ENCODE measurements at places on chromosomes 16 and 17. TPM values are rescaled to one million over a fixed set of nuclear protein-coding genes. Genes with fewer than 3 reads are reported as not detected.

CHST4 gene
- total RNA-seq = 0.23 TPM

PDE6G gene
- 1.8 TPM for total RNA-seq

KRTAP1-1 gene
- not detected for total RNA-seq

SAMD14 gene
- total RNA-seq = 0.70 TPM

DNA sequence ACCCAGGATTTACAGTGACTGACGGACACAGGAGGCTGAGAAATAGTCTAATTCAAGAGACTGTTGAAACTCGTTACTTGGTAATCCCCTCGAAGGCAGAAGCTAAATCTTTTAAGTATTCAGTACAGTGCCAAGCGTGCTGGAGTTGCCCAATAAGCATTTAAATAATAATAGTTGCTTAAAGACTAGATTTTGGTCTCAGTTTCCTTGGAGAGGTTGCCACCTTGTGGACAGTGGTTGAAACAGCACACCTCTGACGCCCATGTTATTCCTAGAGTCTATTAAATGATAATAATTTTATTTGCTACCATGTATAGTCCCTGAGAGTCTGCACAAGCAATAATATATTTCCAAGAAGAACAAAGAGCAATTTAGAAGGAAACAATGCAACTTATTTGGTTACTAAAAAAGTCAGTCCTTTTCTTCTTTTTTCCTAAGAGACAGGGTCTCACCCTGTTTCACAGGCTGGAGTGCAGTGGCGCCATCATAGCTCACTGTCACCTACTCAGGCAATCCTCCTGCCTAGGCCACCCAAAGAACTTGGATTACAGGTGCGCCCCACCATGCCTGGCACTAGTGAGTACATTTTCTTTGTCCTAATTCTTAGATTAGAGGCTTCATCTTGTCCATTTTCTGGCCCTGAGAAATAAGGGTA lies 138.0 kb upstream of the NUDT7 start:
- no peak overlapping the region for H3K27ac ChIP-seq
- no peaks in the 10 kb centered on the region for H3K36me3 ChIP-seq
- DNase-seq = no peak
- peaks cover 17% of the 10 kb centered on the region for H3K27me3 ChIP-seq
- H3K4me1 ChIP-seq = no peaks in the 10 kb centered on the region

GRCh38 chr17:15250135-15250860 lies 14.8 kb downstream of the PMP22 start:
- H3K4me1 ChIP-seq = no peaks in the 10 kb centered on the region
- no peak for DNase-seq
- no peak overlapping the region for H3K27ac ChIP-seq
- no peaks in the 10 kb centered on the region for H3K27me3 ChIP-seq

NUP93 gene
- total RNA-seq = 72.4 TPM

GRCh38 chr17:73234736-73235135 lies 26.9 kb downstream of the CPSF4L start:
- H3K4me1 ChIP-seq = peaks cover 20% of the 10 kb centered on the region
- H3K27ac ChIP-seq = no peak overlapping the region
- H3K36me3 ChIP-seq = peaks cover 9% of the 10 kb centered on the region

DNA sequence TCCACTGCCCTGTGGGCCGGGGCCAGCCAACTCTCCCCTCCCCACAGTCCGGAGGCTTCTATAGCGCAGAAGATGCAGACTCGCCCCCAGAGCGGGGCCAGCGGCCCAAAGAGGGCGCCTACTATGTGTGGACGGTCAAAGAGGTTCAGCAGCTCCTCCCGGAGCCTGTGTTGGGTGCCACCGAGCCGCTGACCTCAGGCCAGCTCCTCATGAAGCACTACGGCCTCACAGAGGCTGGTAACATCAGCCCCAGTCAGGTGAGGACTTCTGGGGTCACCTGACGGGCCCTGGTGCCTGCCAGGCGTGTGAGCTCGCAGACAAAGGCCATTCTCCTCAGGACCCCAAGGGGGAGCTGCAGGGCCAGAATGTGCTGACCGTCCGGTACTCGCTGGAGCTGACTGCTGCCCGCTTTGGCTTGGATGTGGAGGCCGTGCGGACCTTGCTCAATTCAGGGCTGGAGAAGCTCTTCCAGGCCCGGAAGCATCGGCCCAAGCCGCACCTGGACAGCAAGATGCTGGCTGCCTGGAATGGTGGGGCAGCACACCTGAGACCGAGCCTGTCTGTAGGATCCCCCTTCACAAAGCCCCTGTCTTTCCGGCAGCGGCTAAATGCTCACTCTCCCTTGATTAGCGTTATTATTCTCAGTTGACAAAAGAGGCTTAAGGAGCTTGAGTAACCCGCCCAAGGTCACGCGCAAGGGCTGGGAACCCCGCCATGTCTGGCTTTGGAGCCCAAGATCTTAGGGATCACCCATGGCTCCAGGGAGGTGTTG lies 3.9 kb downstream of the SPATA20 start:
- no peaks in the 10 kb centered on the region for H3K36me3 ChIP-seq
- H3K27me3 ChIP-seq = peaks cover 14% of the 10 kb centered on the region
- no peak overlapping the region for H3K4me3 ChIP-seq
- H3K4me1 ChIP-seq = peaks cover 18% of the 10 kb centered on the region
- DNase-seq = no peak

- no peak overlapping the region for H3K27ac ChIP-seq
- H3K36me3 ChIP-seq = no peaks in the 10 kb centered on the region
- H3K4me1 ChIP-seq = no peaks in the 10 kb centered on the region
- H3K4me3 ChIP-seq = no peak overlapping the region
- H3K27me3 ChIP-seq = no peaks in the 10 kb centered on the region
Observed at GRCh38 chr16:55698946-55699345, 43.2 kb downstream of the SLC6A2 start.

DNA sequence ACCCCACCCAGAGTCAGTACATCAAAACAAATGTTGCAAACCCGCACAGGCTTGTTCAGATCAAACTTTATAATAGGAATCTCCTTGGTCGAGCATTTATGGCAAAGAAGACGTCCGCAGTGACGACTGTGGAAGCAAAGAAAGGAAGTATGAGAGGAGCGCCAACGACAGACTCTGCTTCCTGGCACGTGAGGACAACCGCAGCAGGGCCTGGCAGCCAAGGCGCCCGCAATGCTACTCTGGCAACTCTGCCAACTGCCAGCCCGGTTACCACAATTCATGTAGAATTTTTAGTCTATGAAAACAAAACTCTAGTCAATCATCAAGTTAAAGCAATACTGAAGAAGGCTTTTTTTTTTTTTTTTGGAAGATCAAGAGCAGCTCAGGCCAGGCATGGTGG lies 24.8 kb downstream of the CYB5D2 start:
- H3K36me3 ChIP-seq = peaks cover 79% of the 10 kb centered on the region
- H3K27me3 ChIP-seq = no peaks in the 10 kb centered on the region
- H3K4me1 ChIP-seq = no peaks in the 10 kb centered on the region
- no peak overlapping the region for H3K27ac ChIP-seq

PIP4K2B gene
- 54.7 TPM for total RNA-seq

- no peaks in the 10 kb centered on the region for H3K36me3 ChIP-seq
- H3K27ac ChIP-seq = no peak overlapping the region
- no peaks in the 10 kb centered on the region for H3K4me1 ChIP-seq
Observed at GRCh38 chr17:71157297-71157696, 963.5 kb upstream of the SOX9 start.

DNA sequence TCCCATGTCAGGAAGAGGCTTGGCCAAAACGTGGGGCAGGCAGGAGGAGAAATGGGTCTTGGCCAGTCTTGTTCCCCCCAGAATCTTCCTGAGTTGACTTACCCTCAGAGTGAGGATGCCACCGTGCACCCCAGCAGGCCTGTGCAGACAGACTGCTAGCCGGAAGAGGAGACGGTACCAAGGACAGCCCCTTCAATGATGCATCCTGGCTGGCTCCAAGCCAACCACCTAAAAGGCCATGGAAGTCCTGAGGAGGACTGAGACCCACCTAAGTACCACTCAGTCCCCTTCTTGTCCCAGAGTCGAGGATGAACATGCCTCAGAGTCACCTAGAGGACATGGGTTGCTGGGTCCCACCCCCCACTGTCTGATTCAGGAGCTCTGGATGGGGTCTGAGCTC lies 46.7 kb upstream of the RCVRN start:
- H3K4me3 ChIP-seq = no peak overlapping the region
- no peaks in the 10 kb centered on the region for H3K36me3 ChIP-seq
- no peaks in the 10 kb centered on the region for H3K4me1 ChIP-seq
- H3K27me3 ChIP-seq = peaks cover 6% of the 10 kb centered on the region

CFAP97D1 gene
- not detected for total RNA-seq

DNA sequence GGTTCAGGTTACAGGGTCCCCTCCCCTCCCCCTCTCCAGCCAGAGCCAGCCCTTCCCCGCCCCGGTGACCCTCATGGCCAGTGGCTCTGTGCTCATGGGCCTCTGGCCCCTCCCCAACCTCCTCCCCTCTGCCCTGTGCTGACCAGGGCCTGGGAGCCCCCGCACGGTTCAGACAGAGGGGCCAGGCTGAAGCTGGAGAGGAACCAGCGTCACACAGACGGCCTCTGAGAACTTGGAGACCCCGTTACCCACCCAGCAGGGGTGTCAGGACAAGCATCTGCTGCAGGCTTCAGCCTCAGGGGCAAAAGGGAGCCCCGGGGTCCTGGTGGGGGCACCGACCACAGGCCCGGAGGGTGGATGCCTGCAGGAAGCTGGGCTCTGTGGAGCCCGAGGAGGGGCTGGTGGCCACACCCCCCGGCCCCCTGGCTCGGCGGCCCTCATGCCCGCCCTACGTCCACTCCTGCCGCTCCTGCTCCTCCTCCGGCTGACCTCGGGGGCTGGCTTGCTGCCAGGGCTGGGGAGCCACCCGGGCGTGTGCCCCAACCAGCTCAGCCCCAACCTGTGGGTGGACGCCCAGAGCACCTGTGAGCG lies at the start of gene WFIKKN1:
WFIKKN1 (plus strand) TSS at position 171 of the 591 bp plus-strand sequence; CDS start at position 440, 269 bp downstream.
- DNase-seq = no peak
- H3K4me1 ChIP-seq = peaks cover 20% of the 10 kb centered on the region
- no peak within 1 kb of the TSS for H3K4me3 ChIP-seq
- no peaks in the 10 kb centered on the region for H3K27me3 ChIP-seq
- H3K27ac ChIP-seq = no peak within 1 kb of the TSS

GRCh38 chr16:85042606-85043005 lies 15.0 kb downstream of the KIAA0513 start:
- H3K4me1 ChIP-seq = peaks cover 19% of the 10 kb centered on the region
- no peaks in the 10 kb centered on the region for H3K27me3 ChIP-seq

GRCh38 chr16:65704866-65705265 lies 583.0 kb upstream of the CDH11 start:
- no peak overlapping the region for H3K27ac ChIP-seq
- H3K27me3 ChIP-seq = no peaks in the 10 kb centered on the region
- no peak for DNase-seq
- no peaks in the 10 kb centered on the region for H3K36me3 ChIP-seq
- no peaks in the 10 kb centered on the region for H3K4me1 ChIP-seq

NPIPA2 gene
- total RNA-seq = 2.9 TPM

DNA sequence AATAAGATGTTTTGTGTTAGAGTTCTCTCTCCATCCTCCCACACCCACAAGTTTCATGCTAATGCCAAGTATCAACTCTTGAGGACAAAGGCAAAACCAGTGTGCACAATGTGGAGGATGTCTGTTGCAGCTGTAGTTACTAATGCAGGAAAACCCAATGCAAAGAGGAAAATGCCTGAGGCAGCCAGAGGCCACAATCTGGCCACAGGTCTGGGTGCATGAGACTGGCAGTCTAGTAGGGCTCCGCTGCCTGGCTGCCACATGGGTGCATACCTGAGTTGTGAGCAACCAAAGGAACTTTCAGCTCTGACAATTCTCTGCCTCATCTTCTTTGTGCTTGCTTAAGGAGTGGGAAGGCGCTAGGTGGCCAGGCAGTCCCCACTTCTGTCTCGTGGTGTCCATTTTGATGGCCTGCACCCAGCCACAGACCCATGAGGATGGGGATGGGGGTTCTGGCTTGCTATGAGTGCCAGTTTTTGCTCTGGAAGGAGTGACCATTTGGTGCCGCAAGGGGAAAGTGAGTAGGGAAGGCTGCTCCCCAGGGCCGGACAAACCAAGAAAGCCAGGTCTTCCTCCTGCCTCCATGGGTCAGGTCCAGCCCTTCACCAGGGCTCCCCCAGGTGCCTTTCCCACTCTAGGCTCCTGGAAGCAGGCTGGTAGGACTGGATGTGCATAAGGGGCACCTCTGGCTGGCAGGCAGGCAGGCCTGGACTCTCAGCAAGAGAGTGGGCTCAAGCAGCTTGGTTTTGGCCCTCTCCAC lies 4.2 kb upstream of the GFOD2 start:
- H3K4me3 ChIP-seq = no peak overlapping the region
- H3K27me3 ChIP-seq = no peaks in the 10 kb centered on the region

- H3K27ac ChIP-seq = peak overlapping the region; percentile 75
- peaks cover 17% of the 10 kb centered on the region for H3K27me3 ChIP-seq
- no peaks in the 10 kb centered on the region for H3K36me3 ChIP-seq
- peak overlapping the region; percentile 84 for H3K4me3 ChIP-seq
- H3K4me1 ChIP-seq = peaks cover 4% of the 10 kb centered on the region
- peak; percentile 92 for DNase-seq
Observed at GRCh38 chr16:3150346-3151218, 15.8 kb downstream of the ZNF213 start.

- H3K4me3 ChIP-seq = no peak overlapping the region
- peaks cover 43% of the 10 kb centered on the region for H3K4me1 ChIP-seq
- H3K27ac ChIP-seq = peak overlapping the region; percentile 77
Observed at GRCh38 chr17:2090804-2091534, 36.1 kb downstream of the HIC1 start.

DNA sequence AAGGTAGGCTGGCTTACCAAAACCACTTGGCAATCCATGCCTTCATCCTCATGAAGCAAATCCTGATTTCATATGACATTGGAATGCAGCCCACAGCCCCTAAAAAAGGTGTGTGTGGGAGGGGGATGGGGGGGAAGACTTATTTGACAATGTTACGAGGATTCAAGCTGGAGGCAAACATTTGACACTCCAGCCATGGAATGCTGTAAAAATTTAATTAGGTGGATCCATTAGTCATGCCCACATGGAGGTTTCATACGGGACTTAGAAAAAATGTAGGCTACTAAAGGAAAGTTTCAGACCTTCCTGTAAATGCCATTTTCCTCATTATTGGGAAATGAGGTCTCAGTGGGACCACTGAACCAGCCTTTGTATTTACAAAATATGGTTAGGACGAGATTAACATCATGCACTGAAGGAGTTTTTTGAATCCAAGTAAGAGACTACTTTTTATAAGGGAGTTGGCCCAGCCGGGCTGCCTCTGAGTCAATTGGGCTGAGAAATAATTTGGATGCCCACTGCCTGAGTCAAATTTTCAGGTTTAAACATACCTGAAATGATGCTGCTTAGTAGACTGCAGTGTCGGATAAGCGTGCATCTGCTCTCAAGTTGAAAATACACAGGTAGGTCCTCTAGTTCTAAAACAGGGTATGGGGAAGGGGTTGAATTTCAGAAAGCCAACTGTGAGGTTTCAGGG lies 44.6 kb upstream of the MAF start:
- peaks cover 19% of the 10 kb centered on the region for H3K4me1 ChIP-seq
- H3K27me3 ChIP-seq = no peaks in the 10 kb centered on the region

CACNG5 gene
- total RNA-seq = not detected

- DNase-seq = no peak
- H3K4me3 ChIP-seq = no peak overlapping the region
- peaks cover 22% of the 10 kb centered on the region for H3K27me3 ChIP-seq
Observed at GRCh38 chr17:45370949-45371413, 54.2 kb upstream of the MAP3K14 start.

- no peak for DNase-seq
- no peaks in the 10 kb centered on the region for H3K4me1 ChIP-seq
- H3K4me3 ChIP-seq = no peak overlapping the region
- no peaks in the 10 kb centered on the region for H3K36me3 ChIP-seq
- H3K27ac ChIP-seq = no peak overlapping the region
Observed at GRCh38 chr17:62899361-62899760, 66.7 kb upstream of the TANC2 start.

- no peak overlapping the region for H3K4me3 ChIP-seq
- peaks cover 5% of the 10 kb centered on the region for H3K4me1 ChIP-seq
- no peaks in the 10 kb centered on the region for H3K27me3 ChIP-seq
- no peak overlapping the region for H3K27ac ChIP-seq
- DNase-seq = no peak
- no peaks in the 10 kb centered on the region for H3K36me3 ChIP-seq
Observed at GRCh38 chr16:63466-63865, 9.0 kb downstream of the RHBDF1 start.
